ENCODE measurements at places on chromosomes 16 and 17.

GRCh38 chr17:56131431-56131830, 21.8 kb upstream of the ANKFN1 start:
- no peak for DNase-seq

GRCh38 chr17:44673893-44674292, 15.7 kb downstream of the CCDC43 start:
- no peak for DNase-seq

GRCh38 chr16:78768226-78768625, 668.8 kb downstream of the WWOX start:
- DNase-seq, result no peak

GRCh38 chr16:30813821-30814189, 26.8 kb upstream of the ZNF629 start:
- DNase-seq, result no peak

- DNase-seq, result no peak
Measured at GRCh38 chr16:473046-474043, 47.9 kb downstream of the RAB11FIP3 start.

GRCh38 chr16:8905168-8905762, 23.1 kb downstream of the LITAFD start:
- peak; percentile 38 for DNase-seq

DNA sequence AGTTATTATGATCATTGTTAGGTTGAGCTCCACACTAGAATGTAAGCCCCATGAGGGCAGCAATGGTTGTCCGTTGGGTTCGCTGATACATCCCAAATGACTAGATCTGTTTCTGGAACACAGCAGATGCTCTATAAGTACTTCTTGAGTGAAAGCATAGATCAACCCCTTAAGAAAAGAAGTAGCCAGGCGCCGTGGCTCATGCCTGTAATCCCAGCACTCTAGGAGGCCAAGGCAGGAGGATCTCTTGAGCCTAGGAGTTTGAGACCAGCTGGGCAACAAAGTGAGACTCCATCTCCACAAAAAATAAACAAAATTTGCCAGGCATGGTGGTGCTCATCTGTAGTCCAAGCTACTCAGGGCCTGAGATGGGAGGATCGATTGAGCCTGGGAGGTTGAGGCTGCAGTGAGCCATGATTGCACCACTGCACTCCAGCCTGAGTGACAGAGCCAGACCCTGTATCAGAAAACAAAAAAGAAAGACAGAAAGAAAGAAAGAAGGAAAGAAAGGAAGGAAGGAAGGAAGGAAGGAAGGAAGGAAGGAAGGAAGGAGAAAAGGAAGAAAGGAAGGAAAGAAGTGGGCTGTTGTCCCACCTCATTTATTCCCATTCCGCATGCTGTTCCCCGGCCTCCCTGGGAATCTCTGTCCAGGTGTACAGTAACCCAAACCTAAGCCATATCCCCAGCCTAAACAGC, 54.4 kb upstream of the RPL38 start:
- DNase-seq, result no peak

DNA sequence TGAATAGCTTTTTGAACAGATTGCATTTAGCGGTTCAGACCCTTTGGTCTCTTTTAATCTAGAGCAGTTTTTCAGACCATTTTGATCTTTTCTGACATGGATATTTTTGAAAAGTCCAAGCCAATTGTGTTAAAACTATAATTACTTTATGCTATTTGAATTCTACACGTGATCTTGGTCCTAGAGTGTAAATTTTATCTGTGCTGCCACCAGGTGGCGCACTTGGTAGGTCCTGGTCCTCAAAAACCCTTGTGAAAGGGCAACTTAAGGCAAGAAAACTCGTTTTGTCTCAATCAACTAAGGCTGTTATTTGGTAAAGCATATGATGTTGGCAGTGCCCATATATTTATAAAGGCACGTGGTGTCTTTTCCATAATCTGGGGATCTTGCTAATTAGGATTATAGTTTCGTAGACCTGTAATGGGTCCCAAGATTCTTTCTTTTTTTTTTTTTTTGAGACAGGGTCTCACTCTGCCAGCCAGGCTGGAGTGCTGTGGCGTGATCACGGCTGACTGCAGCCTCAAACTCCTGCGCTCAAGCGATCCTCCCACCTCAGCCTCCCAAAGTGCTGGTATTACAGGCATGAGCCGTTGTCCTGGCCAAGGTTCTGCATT, 43.9 kb upstream of the TEX2 start:
- peak; percentile 74 for DNase-seq

GRCh38 chr17:40530531-40530994, 29.1 kb upstream of the TNS4 start:
- DNase-seq, result no peak

DNA sequence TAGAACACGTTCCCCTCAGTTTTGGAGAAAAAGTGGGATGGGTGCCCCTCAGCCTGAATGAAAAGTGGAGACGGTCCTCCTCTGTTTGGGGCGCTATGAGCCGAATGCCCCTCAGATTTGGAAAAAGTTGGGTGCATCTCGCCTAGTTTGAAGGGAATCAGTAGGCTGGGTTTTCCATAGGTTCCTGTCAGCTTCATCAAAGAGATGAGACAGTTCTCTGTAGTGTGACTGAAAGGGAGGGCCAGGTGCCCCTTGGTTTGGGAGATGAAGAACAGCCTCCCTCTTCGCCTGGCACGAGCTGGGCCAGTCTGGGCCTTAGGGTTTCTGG, 742 bp upstream of the SLC9A5 start:
- DNase-seq, result no peak

All from NCI-H2081 (cell line).